Mesendoderm (in vitro differentiated cells): ENCODE measurements at places on chromosomes 2 and 18.
A peak's percentile ranks its signal among the peaks of the same experiment; 100 is the strongest.

- H3K4me1 ChIP-seq: no peaks in the 10 kb centered on the region
- no peaks in the 10 kb centered on the region for H3K27me3 ChIP-seq
- H3K27ac ChIP-seq: no peak overlapping the region
- no peak for DNase-seq
Observed at GRCh38 chr2:152483276-152484063, 148.5 kb downstream of the FMNL2 start.

GRCh38 chr2:217652761-217653639 is 349.8 kb downstream of the TNS1 start:
- H3K4me1 ChIP-seq: peaks cover 2% of the 10 kb centered on the region
- no peak for DNase-seq
- H3K4me3 ChIP-seq: no peak overlapping the region
- no peak overlapping the region for H3K27ac ChIP-seq

DNA sequence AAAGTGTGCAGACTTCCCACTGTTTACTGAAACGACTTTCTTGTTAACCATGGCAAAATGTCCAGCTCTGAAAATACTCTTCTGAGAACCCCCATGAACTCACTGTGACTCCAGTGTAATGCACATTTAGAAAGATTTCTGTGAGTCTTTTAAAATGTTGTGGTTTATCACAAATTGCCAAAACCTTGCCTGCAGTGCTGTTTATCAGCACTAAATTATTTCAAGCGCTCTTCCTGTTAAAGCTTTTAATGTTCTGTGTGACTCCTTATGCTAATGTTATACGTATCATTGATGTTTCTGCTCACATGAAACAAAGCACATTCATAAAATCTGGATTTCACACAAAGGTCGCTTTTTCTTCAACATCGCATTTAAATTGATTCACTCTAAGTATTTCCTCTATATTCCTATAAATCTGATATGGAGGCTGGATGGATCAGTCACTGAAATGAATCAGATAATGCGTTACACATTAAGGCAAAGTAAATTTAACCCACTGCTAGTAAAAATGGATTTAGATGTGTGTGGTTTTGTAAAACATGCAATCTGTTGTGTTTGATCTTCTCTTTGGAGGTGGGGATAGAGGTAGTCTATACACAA is 521.2 kb downstream of the NYAP2 start:
- DNase-seq: no peak
- H3K36me3 ChIP-seq: no peaks in the 10 kb centered on the region
- H3K4me1 ChIP-seq: no peaks in the 10 kb centered on the region
- no peak overlapping the region for H3K4me3 ChIP-seq
- no peaks in the 10 kb centered on the region for H3K27me3 ChIP-seq

DNA sequence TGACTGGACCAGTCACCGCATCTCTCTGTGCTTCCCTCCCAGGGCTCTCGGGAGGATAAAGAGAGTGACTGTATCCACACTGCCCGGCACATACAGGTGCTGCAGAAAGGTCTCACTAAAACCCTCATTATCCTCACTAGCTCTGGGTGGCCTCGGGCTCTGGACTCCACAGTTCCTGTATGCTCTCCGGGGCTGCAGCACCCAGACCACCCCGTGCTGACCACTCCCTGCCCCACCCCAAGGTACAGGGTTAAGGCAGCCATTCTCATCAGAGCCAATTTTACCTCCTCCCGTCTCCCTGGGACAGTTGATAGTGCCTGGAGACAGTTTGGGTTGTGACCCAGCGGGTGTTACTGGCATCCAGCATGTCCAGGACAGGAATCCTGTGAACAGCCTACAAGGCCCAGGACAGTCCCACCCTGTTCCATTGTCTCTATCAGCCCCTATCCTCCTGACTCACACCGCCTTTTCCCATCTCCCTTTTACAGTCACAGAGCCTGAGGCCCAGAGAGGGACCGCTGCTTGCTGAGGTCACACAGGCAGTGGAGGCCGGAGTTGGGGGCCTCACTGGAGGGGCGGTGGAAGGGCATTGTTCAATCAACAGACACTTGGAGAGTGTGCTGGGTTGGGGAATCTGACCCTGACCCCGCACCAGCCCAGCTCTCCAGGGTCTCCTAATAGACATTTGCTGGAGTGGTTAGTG is 1.7 kb downstream of the ZAP70 start:
- no peak overlapping the region for H3K4me3 ChIP-seq
- H3K27ac ChIP-seq: no peak overlapping the region
- no peaks in the 10 kb centered on the region for H3K36me3 ChIP-seq
- H3K27me3 ChIP-seq: no peaks in the 10 kb centered on the region
- no peak for DNase-seq

GRCh38 chr2:212177724-212178123 is 360.9 kb downstream of the ERBB4 start:
- H3K4me1 ChIP-seq: no peaks in the 10 kb centered on the region
- H3K27ac ChIP-seq: no peak overlapping the region
- peak; percentile 49 for DNase-seq

DNA sequence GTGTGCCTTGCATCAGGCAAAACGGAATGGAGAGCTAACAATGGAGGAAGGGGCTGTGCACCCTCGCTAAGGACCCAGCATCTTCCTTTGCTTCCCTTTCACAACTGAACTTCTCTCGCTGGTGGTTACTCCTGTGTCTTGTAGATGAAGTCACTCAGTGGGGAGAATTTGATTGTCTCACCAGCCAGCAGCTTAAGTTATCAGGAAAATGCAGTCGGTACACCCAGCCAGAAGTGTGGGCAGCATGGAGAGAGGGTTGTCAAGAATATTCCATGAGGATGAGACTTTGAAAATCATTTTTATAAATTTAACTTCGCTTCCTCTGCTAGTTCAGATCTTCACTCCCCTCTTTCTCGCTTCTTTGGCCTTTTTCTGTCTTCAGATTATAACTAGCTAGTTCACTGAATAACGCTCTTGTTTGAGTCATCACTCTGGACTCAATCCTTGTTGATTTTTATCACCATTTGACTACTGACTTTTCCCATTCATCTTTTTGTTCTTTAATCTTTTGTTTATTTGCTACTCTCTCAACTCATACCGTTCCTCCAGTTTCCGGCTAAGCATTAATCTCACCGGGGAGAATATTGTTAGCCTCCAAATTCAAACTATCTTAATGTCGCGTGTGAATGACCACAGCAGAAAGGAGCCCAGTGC is 221.7 kb downstream of the CD226 start:
- no peak overlapping the region for H3K27ac ChIP-seq
- H3K27me3 ChIP-seq: no peaks in the 10 kb centered on the region
- no peaks in the 10 kb centered on the region for H3K36me3 ChIP-seq
- no peak for DNase-seq

GRCh38 chr2:135986507-135986906 is 1.1 kb upstream of the DARS1 start:
- H3K27me3 ChIP-seq: no peaks in the 10 kb centered on the region
- peak; percentile 29 for DNase-seq
- H3K36me3 ChIP-seq: no peaks in the 10 kb centered on the region
- H3K27ac ChIP-seq: no peak overlapping the region
- peaks cover 1% of the 10 kb centered on the region for H3K4me1 ChIP-seq

GRCh38 chr2:148901142-148901541 is 26.1 kb downstream of the KIF5C start:
- H3K27me3 ChIP-seq: no peaks in the 10 kb centered on the region
- no peaks in the 10 kb centered on the region for H3K36me3 ChIP-seq
- no peak overlapping the region for H3K4me3 ChIP-seq
- no peak for DNase-seq

- no peaks in the 10 kb centered on the region for H3K36me3 ChIP-seq
- H3K4me3 ChIP-seq: no peak overlapping the region
- no peaks in the 10 kb centered on the region for H3K4me1 ChIP-seq
Observed at GRCh38 chr2:56703001-56703400, 519.2 kb downstream of the CCDC85A start.

- H3K4me1 ChIP-seq: no peaks in the 10 kb centered on the region
- DNase-seq: no peak
- no peak overlapping the region for H3K4me3 ChIP-seq
- H3K27me3 ChIP-seq: no peaks in the 10 kb centered on the region
- no peak overlapping the region for H3K27ac ChIP-seq
Observed at GRCh38 chr2:7672685-7673071, 755.5 kb downstream of the RNF144A start.

- H3K4me3 ChIP-seq: no peak overlapping the region
- no peaks in the 10 kb centered on the region for H3K36me3 ChIP-seq
- H3K27ac ChIP-seq: no peak overlapping the region
- H3K4me1 ChIP-seq: no peaks in the 10 kb centered on the region
Observed at GRCh38 chr2:114724454-114724853, 282.0 kb downstream of the DPP10 start.

- no peaks in the 10 kb centered on the region for H3K27me3 ChIP-seq
- no peak overlapping the region for H3K27ac ChIP-seq
- no peaks in the 10 kb centered on the region for H3K36me3 ChIP-seq
- no peak overlapping the region for H3K4me3 ChIP-seq
- H3K4me1 ChIP-seq: peaks cover 8% of the 10 kb centered on the region
Observed at GRCh38 chr18:51623653-51624052, 426.2 kb upstream of the MEX3C start.

DNA sequence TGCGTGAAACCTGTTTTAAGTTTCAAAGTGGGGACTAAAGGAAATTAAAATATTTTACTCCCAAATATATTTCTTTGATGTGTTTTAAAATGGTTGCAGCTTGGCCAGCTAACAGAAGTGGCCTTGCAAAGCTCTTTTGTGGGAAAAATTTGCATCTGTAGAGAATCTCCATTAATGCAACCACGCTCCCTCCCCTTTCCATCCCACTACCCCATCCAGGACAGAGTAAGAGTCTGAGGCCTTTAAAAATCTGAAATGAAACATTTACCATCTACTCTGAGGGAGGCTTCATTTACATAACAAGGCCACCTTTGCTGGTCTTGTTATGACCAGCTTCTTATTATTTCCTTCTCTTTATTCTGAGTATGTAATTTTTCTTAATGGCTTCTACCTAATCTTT is 63.5 kb downstream of the STAT4 start:
- no peaks in the 10 kb centered on the region for H3K36me3 ChIP-seq
- no peaks in the 10 kb centered on the region for H3K27me3 ChIP-seq
- no peak overlapping the region for H3K27ac ChIP-seq
- no peak for DNase-seq
- no peaks in the 10 kb centered on the region for H3K4me1 ChIP-seq

DNA sequence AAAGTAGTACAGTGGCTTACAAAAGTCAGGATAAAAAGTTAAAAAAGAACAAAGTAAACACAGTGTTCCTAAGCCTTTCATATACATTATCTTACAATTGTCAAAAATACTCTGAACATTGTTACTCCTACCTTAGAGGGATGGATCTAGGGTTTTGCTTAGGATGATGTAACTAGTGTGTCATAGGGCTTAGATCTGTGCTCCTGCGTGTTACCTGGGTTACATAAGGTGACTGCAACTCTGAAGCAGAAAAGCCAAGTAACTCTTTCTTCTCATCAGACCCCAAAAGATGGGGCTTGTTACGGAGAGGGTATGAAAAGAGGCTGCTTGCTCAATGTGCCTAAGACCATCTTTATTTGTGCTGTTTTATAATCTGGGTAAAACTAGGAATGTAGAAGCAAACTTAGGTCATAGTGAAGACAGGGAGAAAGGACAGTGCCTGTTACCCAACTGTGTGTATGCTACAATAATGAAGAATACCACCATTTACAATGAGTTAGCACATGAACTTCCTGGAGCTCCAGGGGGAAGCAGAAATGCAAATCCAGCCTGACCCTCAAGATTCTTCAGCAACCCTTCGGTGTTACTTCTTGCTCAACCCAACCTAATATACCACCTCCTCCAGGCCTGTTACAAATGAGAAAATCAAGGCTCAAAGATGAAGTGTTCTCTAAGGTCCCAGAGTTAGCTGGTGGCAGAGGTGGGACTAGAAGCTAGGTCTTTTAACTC is 42.0 kb upstream of the STK17B start:
- H3K4me1 ChIP-seq: no peaks in the 10 kb centered on the region
- no peak for DNase-seq
- H3K27ac ChIP-seq: no peak overlapping the region
- H3K4me3 ChIP-seq: no peak overlapping the region
- no peaks in the 10 kb centered on the region for H3K36me3 ChIP-seq
- no peaks in the 10 kb centered on the region for H3K27me3 ChIP-seq

- H3K4me1 ChIP-seq: no peaks in the 10 kb centered on the region
- H3K27me3 ChIP-seq: no peaks in the 10 kb centered on the region
- H3K27ac ChIP-seq: no peak overlapping the region
- no peaks in the 10 kb centered on the region for H3K36me3 ChIP-seq
- no peak overlapping the region for H3K4me3 ChIP-seq
Observed at GRCh38 chr18:10421859-10422258, 32.6 kb upstream of the APCDD1 start.

GRCh38 chr2:226030788-226031646 is 631.5 kb downstream of the NYAP2 start:
- peak; percentile 97 for DNase-seq
- peaks cover 6% of the 10 kb centered on the region for H3K4me1 ChIP-seq

- no peak within 1 kb of the TSS for H3K27ac ChIP-seq
- H3K36me3 ChIP-seq: no peaks in the 10 kb centered on the region
- DNase-seq: no peak
- H3K27me3 ChIP-seq: no peaks in the 10 kb centered on the region
- H3K4me3 ChIP-seq: no peak within 1 kb of the TSS
Observed at GRCh38 chr2:208189810-208190503, at the start of gene C2orf80. Gene C2orf80, minus strand, starts transcription at chr2:208190030. Its CDS starts 3,044 bp downstream, at chr2:208186986.

DNA sequence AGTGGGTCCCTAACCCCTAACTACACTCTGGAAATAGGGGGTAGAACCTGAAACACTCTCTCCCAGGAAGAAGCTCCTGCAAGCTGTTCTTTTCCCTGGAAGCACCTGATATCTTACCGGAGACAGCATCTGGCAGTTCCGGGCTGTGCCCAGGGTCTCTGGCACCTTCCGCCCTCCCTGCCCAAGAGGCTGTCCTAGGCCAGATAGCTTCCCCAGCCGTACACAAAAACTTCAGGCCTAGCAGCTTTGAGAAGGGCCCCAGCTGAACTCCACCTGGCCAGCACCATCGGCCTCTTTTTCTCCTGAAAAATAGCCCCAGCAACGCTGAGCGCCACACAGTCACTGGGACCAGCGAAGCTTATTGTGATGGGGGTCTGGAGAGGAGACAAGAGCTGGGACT is 9.7 kb downstream of the OSR1 start:
- H3K27ac ChIP-seq: no peak overlapping the region
- H3K36me3 ChIP-seq: no peaks in the 10 kb centered on the region
- peaks cover 30% of the 10 kb centered on the region for H3K27me3 ChIP-seq
- peaks cover 6% of the 10 kb centered on the region for H3K4me1 ChIP-seq

DNA sequence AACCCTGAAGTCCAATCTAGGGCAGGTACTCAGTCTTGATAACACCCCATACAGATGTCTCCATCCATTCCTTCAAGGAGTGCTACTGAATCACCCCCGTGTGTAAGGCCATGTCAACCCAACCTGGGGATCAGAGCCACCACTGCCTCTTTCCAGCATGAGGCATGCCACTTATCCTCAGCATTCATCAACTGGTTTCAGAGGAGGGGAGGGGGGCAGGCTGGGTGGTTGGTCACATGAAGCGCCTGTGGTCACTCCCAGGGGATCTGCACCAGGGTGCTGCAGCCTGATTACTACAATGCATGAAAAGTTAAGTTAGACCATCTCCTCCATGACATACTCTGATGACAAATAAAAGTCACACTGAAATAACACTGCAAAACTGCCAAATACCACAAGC is 65.0 kb downstream of the UXS1 start:
- H3K36me3 ChIP-seq: no peaks in the 10 kb centered on the region
- no peak for DNase-seq
- no peak overlapping the region for H3K27ac ChIP-seq
- H3K4me3 ChIP-seq: no peak overlapping the region
- no peaks in the 10 kb centered on the region for H3K27me3 ChIP-seq

GRCh38 chr2:138087751-138088593 is 123.7 kb downstream of the HNMT start:
- H3K4me3 ChIP-seq: no peak overlapping the region
- DNase-seq: no peak
- H3K27me3 ChIP-seq: no peaks in the 10 kb centered on the region
- H3K4me1 ChIP-seq: no peaks in the 10 kb centered on the region
